ENCODE measurements at places on chromosomes 7 and 10. TPM values are rescaled to one million over a fixed set of nuclear protein-coding genes. Genes with fewer than 3 reads are reported as not detected.

- DNase-seq = no peak
Observed at GRCh38 chr7:41222746-41223145, 480.1 kb downstream of the INHBA start.

- DNase-seq = no peak
Observed at GRCh38 chr7:76351372-76351771, 7.4 kb downstream of the YWHAG start.

SAMD8 gene
- total RNA-seq = 54.2 TPM

CACNA2D1 gene
- total RNA-seq = 20.5 TPM
